Femur (tissue), 1 donor: ENCODE measurements at places on chromosomes 1 and 21.

GRCh38 chr1:88247666-88248065 is 436.4 kb upstream of the PKN2 start:
- no peak for DNase-seq

GRCh38 chr1:77541162-77541545 is 141.3 kb downstream of the ZZZ3 start:
- DNase-seq: no peak

DNA sequence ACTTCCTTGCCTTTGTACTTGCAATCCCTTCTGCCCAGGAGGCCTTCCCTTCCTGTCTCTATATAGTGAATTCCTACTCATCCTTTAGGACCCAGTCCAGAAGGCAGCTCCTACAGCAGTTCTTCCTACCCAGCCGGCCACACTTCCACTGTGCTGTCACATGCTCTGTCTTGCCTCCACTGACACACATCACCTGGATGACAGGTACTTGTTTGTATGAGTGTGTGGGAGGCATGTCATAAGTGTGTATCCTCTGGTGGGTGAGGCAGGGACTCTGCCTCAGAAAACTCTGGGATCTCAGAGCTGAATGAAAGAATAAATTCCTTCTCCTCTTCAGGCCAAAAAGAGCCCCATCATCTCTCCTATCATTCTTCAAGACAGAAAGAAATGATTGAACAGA is 5.1 kb upstream of the OSCP1 start:
- no peak for DNase-seq

DNA sequence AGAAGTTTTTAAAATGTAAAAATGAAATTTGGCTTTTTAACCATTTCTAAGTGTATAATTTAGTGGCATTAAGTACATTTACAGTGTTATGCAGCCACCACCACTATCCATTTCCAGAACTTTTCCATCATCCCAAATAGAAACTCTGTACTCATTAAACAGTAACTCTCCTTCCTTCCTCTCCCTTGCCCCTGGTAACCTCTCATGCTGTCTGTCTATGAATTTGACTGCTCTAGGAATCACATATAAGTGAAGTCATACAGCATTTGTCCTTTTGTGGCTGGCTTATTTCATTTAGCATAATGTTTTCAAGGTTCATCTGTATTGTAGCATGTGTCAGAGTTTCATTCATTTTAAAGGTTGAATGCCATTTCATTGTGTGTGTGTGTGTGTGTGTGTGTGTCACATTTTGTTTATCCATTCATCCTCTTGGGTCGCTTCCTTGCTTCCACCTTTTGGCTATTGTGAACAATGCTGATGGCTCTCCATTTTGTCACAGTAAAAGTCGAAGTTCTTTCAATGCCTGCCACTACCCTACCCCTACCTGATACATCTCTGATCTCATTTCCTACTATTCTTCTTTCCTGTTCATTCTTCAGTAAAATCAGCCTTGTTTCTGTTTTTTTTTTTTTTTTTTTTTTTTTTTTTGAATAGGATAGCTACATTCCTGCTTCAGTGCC is 45.3 kb downstream of the F3 start:
- no peak for DNase-seq

DNA sequence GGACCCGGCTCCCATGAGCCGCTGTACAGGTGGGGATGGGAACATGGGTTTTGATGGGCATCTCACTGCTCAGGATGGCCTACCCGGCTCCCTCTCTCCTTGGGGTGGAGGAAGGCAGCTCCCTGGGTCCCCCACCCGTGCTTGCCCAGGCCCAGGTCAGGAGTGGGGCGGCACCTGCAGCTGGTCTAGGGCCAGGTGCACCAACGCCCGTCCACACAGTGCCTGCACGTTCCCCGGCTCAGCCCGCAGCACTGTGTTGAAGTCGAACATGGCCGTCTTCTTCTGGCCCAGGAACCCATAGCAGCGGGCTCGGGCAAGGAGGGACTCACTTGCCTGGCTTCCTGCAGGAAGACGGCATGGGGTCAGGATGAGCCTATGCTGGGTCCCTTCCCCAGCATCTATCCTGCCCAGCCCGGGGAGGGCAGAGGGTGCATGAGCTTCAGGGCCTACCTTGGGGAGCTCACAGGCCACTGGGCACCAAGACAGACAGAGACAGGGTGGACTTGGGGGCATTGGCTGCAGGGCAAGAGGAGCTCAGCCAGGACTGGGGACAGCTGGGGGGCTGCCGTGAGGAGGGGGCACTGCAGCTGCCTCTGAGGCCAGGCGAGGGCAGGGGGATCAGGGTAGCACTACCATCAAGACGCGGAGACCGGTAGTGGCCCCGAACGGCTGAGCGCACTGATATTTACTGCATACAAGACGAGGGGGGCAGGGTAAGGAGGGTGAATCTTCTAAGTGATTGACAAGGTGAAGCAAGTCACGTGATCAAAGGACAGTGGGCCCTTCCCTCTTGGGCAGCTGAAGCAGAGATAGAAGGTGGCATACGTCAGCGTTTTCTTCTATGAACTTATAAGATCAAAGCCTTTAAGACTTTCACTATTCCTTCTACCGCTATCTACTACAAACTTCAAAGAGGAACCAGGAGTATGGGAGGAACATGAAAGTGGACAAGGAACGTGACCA is 17.8 kb downstream of the TTC34 start:
- DNase-seq: no peak

DNA sequence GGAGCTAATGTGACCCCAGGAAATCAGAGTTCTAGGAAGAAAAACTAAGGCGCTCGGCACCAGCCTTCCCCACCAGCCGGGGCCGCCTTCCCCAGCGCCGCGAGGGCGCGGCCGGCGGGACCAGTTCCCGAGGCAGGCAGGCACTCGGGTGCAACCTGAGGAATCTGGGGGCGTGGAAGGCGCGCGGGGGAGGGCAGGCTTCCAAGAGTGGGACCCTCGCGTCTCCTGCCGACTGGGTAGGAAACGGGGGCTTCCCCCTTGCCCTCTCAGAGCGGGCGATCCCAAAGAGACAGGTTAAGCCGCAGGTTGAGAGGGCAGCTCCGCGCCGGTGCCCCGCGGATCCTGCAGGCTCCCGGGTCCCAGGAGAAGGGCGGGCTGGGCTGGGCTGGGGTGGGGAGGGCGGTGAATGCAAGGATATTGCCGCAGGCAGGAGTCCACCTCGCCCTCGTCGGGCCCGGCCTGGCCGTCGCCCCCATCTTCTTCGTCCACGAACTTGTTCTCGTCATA is 431 bp downstream of the ARPC5 start:
- peak; percentile 61 for DNase-seq

DNA sequence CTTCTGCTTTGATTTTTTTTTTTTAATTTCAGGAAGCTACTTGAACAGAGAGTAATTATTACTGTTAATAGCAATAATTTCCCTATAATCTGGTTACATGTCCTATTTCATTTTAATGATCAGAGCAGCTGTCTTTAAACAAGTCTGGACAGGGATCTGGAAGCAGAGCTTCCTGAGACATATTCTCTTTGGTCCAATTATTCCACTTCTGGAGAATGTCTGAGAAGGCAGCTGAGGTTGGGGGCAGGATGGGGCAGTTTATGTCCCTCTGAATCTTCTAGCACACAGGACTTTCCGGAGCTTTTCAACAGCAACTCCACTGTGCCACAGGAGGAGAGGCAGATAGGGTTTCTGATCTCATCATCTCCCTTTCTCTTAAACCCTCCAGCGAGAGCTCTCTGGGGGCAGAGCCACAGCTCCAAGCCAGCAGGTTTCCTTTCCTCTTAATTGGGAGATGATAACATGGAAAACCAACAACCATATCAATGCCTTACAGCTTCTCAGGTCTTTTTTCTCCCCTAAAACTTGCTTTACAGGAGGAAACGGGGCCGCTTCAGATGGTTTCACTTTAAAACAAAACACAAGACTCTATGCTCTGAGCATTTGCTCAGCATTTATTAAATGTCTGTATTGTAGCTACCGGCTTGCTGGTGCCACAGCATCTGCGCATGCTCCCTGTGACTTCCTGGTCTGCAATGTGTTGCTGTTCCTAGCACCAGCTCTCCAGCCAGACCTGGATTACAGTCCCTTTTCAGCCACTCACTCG is 425.7 kb upstream of the USP24 start:
- peak; percentile 74 for DNase-seq

- DNase-seq: no peak
These were observed 1.2 kb upstream of the ST3GAL3 start for GRCh38 chr1:43705982-43706597.

DNA sequence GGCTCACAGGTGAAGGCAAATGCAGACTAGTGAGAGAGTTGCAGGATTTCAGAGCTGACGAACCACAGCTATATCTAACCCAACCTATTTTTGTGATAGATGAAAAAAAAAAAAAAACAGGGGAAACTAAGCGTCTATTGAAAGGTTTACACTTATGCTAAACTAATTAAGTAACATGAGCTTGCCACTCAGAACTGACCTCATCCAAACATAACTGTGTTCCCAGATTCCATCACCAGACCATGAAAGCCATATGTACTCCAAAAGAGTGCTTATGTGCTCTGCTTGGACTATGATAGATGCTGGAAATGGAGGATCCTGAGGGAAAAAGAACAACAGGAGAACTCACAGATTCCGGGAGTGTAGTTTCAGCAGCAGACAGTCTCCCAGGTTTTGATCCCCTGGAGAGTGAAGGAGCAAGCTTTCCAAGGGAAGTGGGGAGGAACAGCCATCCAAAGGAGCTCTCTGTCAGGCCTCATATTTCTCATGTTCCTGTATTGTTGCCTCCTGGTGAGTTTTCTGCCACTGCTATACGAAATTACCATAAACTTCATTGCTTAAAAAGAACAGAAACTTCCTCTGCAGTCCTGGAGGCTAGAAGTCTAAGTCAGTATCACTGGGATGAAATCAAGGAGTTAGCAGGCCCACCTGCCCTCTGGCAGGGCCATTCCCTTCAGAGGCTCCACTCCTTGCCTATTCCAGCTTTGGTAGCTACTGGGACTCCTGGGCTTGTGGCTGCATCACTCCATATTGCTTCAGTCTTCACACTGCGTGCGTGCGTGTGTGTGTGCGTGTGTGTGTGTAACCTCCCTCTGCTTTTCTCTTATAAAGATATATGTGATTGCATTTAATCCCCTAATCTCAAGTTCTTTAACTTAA is 38.1 kb downstream of the NIBAN1 start:
- peak; percentile 27 for DNase-seq

DNA sequence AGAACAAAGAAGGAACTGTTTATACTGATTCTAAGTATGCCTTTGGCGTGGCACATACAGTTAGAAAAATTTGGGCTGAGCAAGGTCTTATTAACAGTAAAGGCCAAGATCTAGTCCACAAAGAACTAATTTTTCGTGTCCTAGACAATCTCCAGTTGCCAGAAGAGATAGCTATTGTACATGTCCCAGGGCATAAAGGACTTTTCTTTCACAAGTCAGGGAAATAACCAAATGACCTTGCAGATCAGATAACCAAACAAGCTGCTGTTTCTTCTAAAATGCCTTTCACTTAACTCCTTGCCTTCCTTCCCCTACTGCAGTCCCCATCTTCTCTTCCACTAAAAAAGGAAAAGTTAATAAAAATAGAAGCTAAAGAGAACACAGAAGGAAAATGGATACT is 4.0 kb downstream of the TEX50 start:
- no peak for DNase-seq
